Aorta (tissue), 5 donors: ENCODE measurements at places on chromosomes 2 and 18. TPM values are rescaled to one million over a fixed set of nuclear protein-coding genes. Genes with fewer than 3 reads are reported as not detected.
A peak's percentile ranks its signal among the peaks of the same experiment; 100 is the strongest.

DNA sequence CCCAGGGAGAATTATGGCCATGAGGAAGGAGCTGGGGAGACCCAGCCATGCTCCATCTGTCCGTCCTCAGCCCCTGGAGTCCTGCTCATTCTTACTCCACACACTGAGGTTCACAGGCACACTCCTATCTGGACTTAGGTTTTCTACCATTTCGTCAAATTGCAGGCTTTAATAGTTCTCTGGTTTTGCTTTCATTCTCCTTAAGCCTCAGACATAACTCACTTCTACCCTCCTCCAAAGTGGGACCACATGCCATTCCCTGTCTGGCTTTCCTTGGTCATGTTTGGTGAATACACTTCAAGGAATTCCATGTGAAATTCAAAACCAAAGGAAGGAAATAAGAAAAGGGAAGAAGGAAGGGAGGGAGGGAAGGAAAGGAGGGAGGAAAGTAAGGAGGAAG, 115.7 kb downstream of the CMPK2 start:
- H3K4me1 ChIP-seq, result no peaks in the 10 kb centered on the region
- no peaks in the 10 kb centered on the region for H3K27me3 ChIP-seq
- no peaks in the 10 kb centered on the region for H3K36me3 ChIP-seq
- no peak overlapping the region for H3K4me3 ChIP-seq

GRCh38 chr2:112709703-112710102, 11.1 kb upstream of the NT5DC4 start:
- H3K27ac ChIP-seq, result no peak overlapping the region
- H3K4me1 ChIP-seq, result no peaks in the 10 kb centered on the region
- peak; percentile 52 for DNase-seq
- no peak overlapping the region for H3K4me3 ChIP-seq
- no peaks in the 10 kb centered on the region for H3K36me3 ChIP-seq

GRCh38 chr2:202750763-202751427, 116.1 kb downstream of the FAM117B start:
- H3K27me3 ChIP-seq, result no peaks in the 10 kb centered on the region
- H3K36me3 ChIP-seq, result no peaks in the 10 kb centered on the region
- H3K27ac ChIP-seq, result no peak overlapping the region
- no peak overlapping the region for H3K4me3 ChIP-seq

DNA sequence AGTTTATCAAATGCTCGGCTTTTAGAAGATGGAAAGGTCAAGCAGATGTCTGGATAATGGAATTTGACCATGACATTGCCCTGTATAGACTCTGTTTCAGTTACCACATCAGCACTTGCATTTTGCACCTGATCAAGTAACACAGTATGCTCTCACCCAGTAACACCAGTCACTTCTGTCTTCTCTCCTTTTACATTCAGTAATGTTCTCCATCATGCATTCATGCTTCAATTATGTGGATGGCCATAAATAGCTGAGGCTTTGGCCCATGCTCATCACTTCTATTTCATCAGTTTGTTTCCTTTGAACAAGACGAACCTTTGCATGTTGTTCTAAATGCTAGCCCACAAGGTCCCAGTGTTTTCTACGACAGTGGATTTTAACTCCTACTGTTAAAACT, 322.9 kb upstream of the ACVR2A start:
- H3K27ac ChIP-seq, result no peak overlapping the region
- no peak overlapping the region for H3K4me3 ChIP-seq
- no peak for DNase-seq
- no peaks in the 10 kb centered on the region for H3K4me1 ChIP-seq
- no peaks in the 10 kb centered on the region for H3K27me3 ChIP-seq

DNA sequence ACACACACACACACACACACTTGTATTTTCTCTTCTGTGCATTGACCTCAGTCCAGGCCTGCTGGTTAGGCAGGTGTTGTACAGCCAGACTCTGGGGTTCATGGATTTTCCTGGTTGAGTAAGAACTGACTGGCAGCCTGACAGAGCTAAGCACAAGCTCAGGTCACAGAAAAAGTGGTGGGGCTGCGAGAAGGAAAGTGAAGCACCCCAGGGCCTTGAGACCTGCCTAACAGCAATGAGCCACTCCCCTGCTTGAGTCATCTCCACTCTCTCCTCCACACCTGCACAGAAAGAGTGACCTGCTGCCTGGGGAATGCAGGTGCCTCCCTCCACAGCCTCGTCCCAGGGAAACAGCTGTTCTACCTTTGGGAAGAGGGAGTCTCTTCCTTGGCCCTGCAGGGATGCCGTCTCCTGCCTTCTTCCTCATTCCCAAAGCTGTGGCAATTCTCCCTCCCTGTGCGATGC, 91.4 kb upstream of the LGALSL start:
- H3K27me3 ChIP-seq, result no peaks in the 10 kb centered on the region
- H3K27ac ChIP-seq, result no peak overlapping the region
- DNase-seq, result no peak
- H3K36me3 ChIP-seq, result no peaks in the 10 kb centered on the region

GRCh38 chr18:12306752-12307700, 1.0 kb upstream of the TUBB6 start:
- no peaks in the 10 kb centered on the region for H3K36me3 ChIP-seq
- peaks cover 5% of the 10 kb centered on the region for H3K4me1 ChIP-seq
- peak overlapping the region; percentile 96 for H3K27ac ChIP-seq
- H3K27me3 ChIP-seq, result no peaks in the 10 kb centered on the region
- DNase-seq, result peak; percentile 79

DNA sequence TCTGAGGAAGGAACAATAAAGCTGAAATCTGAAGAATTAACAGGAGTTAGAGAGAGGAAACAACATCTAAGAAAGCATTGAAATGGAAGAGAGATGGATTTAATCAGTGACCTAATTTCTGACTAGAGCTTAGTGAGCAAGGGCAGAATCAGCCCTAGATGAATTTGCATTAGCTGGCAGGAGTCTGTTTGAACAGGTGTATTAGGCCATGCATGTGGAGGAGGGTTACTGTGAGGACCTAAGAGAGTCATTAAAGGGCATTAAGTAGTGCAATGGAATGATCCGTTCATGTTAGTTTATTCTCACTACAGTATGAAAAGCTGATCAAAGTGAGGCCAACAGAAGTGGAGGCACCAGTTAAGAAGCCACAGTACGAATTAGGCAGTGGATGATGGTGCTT, 285.3 kb downstream of the GRB14 start:
- H3K27me3 ChIP-seq, result no peaks in the 10 kb centered on the region
- no peak overlapping the region for H3K27ac ChIP-seq
- H3K36me3 ChIP-seq, result no peaks in the 10 kb centered on the region
- no peak for DNase-seq

DNA sequence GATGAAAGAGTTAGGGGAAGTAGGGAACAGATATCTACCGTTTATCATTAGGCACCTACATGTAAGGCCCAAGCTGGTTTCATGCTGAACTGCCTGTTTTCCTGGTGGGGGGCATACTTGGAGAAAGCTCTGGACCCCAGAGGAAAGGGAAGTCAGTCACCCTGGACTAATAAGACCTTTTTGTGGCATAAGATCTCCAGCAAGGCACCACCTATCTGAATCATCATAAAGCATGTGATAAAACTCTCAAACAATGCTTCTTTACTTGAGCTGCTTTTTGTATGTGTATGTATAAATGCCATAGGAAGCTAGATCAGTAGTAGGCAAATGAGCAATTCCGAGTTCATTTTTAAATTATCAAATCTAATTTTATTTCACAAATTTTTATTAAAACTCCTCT, 104.8 kb downstream of the TANC1 start:
- H3K36me3 ChIP-seq, result no peaks in the 10 kb centered on the region
- DNase-seq, result no peak
- H3K27ac ChIP-seq, result no peak overlapping the region
- no peak overlapping the region for H3K4me3 ChIP-seq

- no peak overlapping the region for H3K27ac ChIP-seq
- H3K4me1 ChIP-seq, result no peaks in the 10 kb centered on the region
- no peak overlapping the region for H3K4me3 ChIP-seq
- no peaks in the 10 kb centered on the region for H3K27me3 ChIP-seq
- H3K36me3 ChIP-seq, result no peaks in the 10 kb centered on the region
These were observed 105.7 kb downstream of the CDH2 start for GRCh38 chr18:28071199-28071598.

- no peak for DNase-seq
- no peaks in the 10 kb centered on the region for H3K36me3 ChIP-seq
- H3K4me1 ChIP-seq, result no peaks in the 10 kb centered on the region
- no peak overlapping the region for H3K4me3 ChIP-seq
- no peak overlapping the region for H3K27ac ChIP-seq
- no peaks in the 10 kb centered on the region for H3K27me3 ChIP-seq
These were observed 44.5 kb upstream of the ACVR2A start for GRCh38 chr2:147800316-147800715.

- no peaks in the 10 kb centered on the region for H3K36me3 ChIP-seq
- DNase-seq, result no peak
- H3K4me1 ChIP-seq, result no peaks in the 10 kb centered on the region
- no peak overlapping the region for H3K27ac ChIP-seq
- H3K4me3 ChIP-seq, result no peak overlapping the region
- H3K27me3 ChIP-seq, result no peaks in the 10 kb centered on the region
These were observed 64.7 kb upstream of the TLK1 start for GRCh38 chr2:171225302-171225980.

DNA sequence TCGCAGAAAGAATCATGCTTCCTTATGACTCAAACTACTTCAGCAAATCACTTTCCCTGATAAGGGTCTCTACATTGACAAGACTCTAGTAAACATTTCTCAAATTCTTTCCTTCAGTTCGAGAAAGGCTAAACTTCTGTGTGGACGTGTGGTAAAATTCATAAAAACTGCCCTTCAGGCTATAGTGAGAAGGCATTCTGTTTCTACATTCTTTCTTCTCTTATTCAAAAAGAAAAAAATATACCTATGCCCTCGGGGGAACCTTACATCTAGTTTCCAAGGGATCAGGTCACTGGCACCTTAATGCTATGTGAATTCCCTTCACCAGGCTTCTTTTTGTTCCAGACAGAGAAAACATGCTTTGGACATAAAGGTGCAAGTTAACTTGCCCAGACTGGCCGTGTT, 4.9 kb downstream of the VIT start:
- no peak for DNase-seq
- no peaks in the 10 kb centered on the region for H3K4me1 ChIP-seq
- H3K27ac ChIP-seq, result no peak overlapping the region
- H3K36me3 ChIP-seq, result no peaks in the 10 kb centered on the region

DNA sequence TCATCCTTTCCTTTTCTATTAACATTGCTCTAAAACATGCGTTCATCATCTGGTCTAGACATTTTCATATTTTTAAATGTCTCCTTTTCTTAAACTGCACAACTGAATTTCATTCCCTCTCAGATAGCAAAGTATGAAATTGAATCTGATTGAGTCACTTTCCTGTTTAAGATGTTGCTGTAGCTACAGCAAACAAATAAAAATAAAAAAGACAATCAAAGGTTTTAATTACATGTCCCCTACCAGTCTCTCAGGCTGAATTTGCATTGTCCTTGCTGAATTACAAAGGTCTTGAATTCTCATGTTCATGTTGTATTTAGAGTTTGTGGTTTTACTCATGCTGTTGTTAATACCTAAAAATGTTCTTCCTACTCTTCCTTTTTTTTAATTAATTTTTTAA, 537.9 kb upstream of the LRATD1 start:
- no peaks in the 10 kb centered on the region for H3K4me1 ChIP-seq
- H3K27ac ChIP-seq, result no peak overlapping the region
- no peak for DNase-seq
- no peaks in the 10 kb centered on the region for H3K36me3 ChIP-seq
- no peak overlapping the region for H3K4me3 ChIP-seq

- no peaks in the 10 kb centered on the region for H3K4me1 ChIP-seq
- no peaks in the 10 kb centered on the region for H3K27me3 ChIP-seq
- H3K36me3 ChIP-seq, result peaks cover 10% of the 10 kb centered on the region
- no peak overlapping the region for H3K4me3 ChIP-seq
- no peak overlapping the region for H3K27ac ChIP-seq
These were observed 85.3 kb downstream of the EPAS1 start for GRCh38 chr2:46382331-46383112.

GRCh38 chr2:218701806-218702205, 8.8 kb upstream of the TTLL4 start:
- DNase-seq, result no peak
- H3K36me3 ChIP-seq, result no peaks in the 10 kb centered on the region
- H3K27me3 ChIP-seq, result no peaks in the 10 kb centered on the region
- H3K4me1 ChIP-seq, result no peaks in the 10 kb centered on the region
- H3K27ac ChIP-seq, result no peak overlapping the region

DNA sequence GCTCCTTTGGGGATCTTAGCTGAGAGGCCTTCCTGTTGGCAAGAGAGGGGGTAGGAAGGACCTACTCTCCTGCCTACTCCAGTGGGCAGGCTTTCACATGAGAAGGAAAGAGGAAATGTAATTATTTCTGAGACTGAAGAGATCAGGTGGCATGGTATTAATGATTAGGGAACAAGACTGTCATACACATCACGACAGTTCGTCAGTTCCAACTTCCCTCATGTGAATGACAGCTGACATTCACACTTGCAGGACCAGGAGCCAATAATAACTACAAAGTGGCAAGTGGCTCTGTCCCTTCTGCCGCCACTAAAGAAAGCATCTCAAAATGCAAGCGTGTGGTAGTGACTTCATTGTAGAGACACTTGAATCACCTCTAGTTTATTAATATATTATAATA, 90.0 kb downstream of the ZCCHC2 start:
- H3K4me1 ChIP-seq, result no peaks in the 10 kb centered on the region
- H3K4me3 ChIP-seq, result no peak overlapping the region
- no peaks in the 10 kb centered on the region for H3K36me3 ChIP-seq
- H3K27me3 ChIP-seq, result no peaks in the 10 kb centered on the region

GRCh38 chr2:163755366-163755765, 19.6 kb upstream of the FIGN start:
- no peak for DNase-seq
- H3K27ac ChIP-seq, result no peak overlapping the region
- no peaks in the 10 kb centered on the region for H3K36me3 ChIP-seq
- no peaks in the 10 kb centered on the region for H3K4me1 ChIP-seq
- no peak overlapping the region for H3K4me3 ChIP-seq

DNA sequence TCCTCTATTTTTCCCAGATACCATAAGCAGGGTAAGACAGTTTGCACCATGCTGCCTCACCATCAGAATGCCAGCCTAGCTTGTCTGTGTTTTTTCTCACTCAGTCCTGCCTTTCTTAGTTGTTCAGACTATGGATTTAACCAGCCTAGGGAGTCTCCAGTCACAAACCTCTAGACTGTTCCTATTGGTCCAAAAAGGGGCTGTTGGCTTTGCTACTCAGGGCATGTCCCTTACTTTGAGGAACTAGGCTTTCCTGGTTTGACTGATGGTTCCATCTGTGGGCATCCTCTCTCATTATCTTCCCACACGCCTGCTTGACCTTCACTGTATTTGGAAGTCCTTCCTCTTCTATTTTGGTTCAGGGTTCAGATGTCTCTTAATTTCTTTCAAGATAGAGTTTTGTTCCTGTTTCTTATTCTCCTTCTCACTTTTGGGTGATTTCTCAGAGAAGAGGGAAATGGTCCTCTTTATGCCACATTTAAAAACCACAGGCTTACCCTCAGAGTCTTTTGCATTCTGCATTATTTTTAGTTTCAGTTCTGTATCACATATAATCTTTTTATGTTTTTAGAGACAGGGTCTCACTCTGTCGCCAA, 31.3 kb upstream of the TMEM131 start:
- no peak overlapping the region for H3K4me3 ChIP-seq
- H3K36me3 ChIP-seq, result no peaks in the 10 kb centered on the region
- no peaks in the 10 kb centered on the region for H3K4me1 ChIP-seq
- H3K27me3 ChIP-seq, result no peaks in the 10 kb centered on the region

The ERICH2 gene
- 0.69 TPM for total RNA-seq

The LDLRAD4 gene
- 61.9 TPM for total RNA-seq

The PTPRN gene
- not detected for total RNA-seq

The METTL8 gene
- total RNA-seq, result 18.4 TPM

The STPG4 gene
- total RNA-seq, result 0.90 TPM

The SERPINB13 gene
- total RNA-seq, result not detected

The POTEI gene
- 0.06 TPM for total RNA-seq

The WDSUB1 gene
- total RNA-seq, result 11.3 TPM

The ATOH8 gene
- total RNA-seq, result 56.7 TPM
